ENCODE measurements at places on chromosomes 7 and 10. TPM values are rescaled to one million over a fixed set of nuclear protein-coding genes. Genes with fewer than 3 reads are reported as not detected.

The MAT1A gene
- 0.18 TPM for polyA plus RNA-seq

The CCDC71L gene
- polyA plus RNA-seq: 7.2 TPM

GRCh38 chr7:158321936-158322615, 265.5 kb downstream of the PTPRN2 start:
- DNase-seq: no peak

DNA sequence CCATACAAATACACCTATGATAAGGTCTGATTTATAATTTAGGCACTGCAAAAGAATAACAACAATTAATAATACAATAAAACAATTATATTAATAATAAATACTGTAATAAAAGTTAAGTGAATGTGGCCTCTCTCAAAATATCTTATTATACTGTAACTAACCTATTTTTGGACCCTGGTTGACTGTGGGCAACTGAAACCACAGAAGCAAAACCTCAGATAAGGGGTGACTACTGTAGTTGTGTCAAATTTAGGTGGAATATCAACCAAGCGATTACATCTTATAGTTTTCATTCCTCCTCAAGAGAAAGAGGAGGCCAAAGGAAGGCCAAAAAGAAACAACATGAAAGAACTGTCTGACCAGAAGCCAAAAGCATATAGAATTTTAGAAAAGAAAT, 103.9 kb downstream of the SKAP2 start:
- no peak for DNase-seq

DNA sequence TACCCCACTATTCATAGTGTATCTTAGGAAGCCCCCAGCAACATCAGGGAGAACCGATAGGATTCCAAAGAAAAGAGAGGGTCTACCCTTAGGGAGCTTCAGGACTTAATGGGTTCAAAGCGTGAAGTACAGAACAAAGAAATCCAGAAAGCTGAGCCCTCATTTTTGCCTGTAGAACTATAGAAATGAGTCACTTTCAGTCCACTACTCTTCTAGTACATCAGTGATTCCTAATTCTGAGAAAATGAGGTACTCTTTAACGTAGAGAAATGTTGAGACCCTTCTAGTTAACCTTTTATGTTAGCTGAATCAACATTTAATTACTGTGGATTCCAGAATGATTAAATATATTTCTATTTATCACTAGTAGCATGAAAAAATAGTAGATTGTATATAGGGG, 1.8 kb downstream of the TDRD1 start:
- no peak for DNase-seq

DNA sequence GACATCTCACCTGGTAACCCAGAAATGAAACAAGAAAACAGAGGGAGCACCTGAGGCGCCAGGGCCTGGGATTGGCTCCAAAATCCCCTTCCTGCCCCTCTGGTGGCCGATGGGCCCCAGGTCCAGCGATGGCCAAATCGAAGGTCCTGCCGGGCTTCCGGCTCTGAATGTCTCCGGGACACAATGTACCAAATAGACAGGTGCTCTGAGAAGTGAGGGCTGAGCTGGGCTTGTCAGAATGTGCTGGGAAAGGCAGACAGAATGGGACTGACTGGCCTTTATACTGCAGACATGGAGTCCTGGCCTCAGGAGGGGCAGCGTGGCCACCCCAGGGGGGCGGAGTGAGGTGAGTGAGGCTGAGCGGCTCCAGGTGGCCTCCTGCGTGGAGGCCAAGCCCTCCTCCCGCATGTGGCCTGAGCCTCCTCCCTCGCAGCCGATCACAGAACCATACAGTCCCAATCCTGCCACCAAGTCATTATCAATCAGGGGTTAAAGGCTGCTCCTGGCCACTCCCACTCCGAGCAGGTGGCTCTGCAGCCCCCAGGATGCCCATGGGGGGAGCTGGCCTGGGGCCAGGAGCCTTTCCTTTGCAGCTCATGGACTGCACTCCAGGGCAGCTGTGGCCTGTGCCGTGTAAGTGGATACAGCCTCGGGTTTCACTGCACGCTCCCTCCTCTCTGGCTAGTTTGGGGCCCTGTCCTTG, 185.5 kb downstream of the ADARB2 start:
- no peak for DNase-seq

GRCh38 chr10:92972886-92973285, 87.7 kb upstream of the CYP26C1 start:
- DNase-seq: no peak

DNA sequence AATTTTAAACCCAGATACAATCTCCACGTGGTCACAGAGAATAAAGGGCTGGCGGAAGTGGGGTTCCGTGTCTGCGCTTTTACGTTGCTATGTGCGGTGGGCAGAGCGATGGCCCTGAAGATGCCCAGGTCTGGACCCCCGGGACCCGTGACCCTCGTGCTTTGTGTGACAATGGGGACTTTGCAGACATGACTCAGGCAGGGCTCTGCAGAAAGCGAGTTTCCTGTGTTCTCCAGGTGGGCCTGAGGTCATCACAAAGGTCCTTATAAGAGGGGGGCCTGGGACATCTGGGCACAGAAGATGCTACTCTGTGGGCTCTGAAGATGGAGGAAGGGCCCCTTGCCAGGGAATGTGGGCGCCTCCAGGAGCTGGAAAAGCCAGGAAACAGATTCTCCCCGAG, 95.3 kb downstream of the ELFN1 start:
- DNase-seq: no peak

GRCh38 chr7:44307301-44307900, 18.0 kb downstream of the CAMK2B start:
- no peak for DNase-seq

GRCh38 chr10:133150656-133151055, 9.4 kb upstream of the KNDC1 start:
- no peak for DNase-seq

GRCh38 chr7:25897261-25897782, 254.7 kb upstream of the NFE2L3 start:
- no peak for DNase-seq

DNA sequence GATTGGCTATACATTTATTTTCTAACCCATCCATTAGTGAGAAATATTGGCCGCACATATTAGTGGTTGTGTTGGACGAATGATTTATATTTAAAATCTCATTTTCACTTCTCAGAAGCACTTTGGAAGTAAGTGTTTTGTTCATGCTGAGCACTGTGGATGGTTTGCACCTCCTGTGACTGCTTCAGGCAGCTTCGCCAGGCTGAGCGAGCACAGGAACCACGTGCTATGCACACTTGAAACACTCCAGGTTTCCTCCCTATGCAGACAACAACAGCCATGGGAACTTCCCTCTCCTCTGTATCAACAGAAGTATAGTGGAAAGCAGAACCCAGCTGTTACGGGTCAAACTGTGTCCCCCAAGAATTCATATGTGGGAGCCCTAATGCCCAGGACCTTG, 67.3 kb upstream of the WDR11 start:
- DNase-seq: no peak
